Left colon (tissue), 2 donors: ENCODE measurements at places on chromosomes 11 and 22. TPM values are rescaled to one million over a fixed set of nuclear protein-coding genes. Genes with fewer than 3 reads are reported as not detected.

The PDGFD gene
- 2.4 TPM for total RNA-seq

The EPS8L2 gene
- total RNA-seq: 248 TPM

The PANX2 gene
- 0.14 TPM for total RNA-seq

The WBP2NL gene
- 1.3 TPM for total RNA-seq

The SPI1 gene
- 5.0 TPM for total RNA-seq

The FAM111A gene
- total RNA-seq: 25.0 TPM

The DDX6 gene
- total RNA-seq: 96.3 TPM

The TECTA gene
- 0.14 TPM for total RNA-seq

The C11orf87 gene
- total RNA-seq: not detected

The CD3E gene
- 6.7 TPM for total RNA-seq

The MYEOV gene
- total RNA-seq: 8.0 TPM

The SLC22A9 gene
- total RNA-seq: not detected

The NUP50 gene
- total RNA-seq: 56.4 TPM

The ANO9 gene
- total RNA-seq: 141 TPM

The NXPE2 gene
- 17.0 TPM for total RNA-seq

The ACTN3 gene
- total RNA-seq: not detected

The PRR5L gene
- 172 TPM for total RNA-seq

The CCDC117 gene
- 15.2 TPM for total RNA-seq

The ARHGAP42 gene
- 29.0 TPM for total RNA-seq

The LDHAL6A gene
- not detected for total RNA-seq

The MIOX gene
- not detected for total RNA-seq

The MORC2 gene
- 21.1 TPM for total RNA-seq

The DERL3 gene
- total RNA-seq: 7.7 TPM
